HT-29 (cell line): ENCODE measurements at places on chromosomes 5 and 9.

DNA sequence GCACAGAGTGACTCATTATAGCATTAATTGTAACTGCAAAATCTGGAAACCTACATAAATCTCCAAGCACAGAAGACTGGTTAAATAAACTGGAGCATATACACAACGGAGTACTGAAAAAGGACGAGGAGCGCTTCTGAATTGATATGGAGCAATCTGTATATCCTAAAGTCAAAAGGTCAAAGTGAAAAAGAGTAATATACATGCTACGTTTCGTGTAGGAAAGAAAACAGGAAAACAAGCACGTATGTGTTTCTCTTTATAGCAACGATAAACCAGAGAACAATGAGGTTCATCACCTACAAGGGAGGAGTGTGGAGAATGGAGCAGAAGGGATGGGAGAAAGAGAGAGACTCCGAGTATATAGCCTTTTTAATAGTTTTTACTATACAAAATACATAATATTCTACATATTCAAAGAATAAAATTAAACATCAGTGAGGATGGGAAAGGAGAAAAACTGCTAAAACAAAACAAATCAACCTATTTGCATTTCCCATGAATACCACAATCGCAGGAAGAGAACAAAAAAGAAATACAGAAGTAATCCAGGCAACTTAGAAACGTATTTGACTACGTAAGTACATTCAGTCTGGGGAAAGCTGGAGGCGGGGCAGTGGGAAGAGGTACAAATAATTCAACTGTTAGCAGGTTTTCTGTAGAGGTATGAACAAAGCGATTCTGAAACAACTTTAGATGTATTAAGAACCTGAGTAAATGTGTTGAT is 7.8 kb downstream of the ZFP62 start:
- no peak for DNase-seq

DNA sequence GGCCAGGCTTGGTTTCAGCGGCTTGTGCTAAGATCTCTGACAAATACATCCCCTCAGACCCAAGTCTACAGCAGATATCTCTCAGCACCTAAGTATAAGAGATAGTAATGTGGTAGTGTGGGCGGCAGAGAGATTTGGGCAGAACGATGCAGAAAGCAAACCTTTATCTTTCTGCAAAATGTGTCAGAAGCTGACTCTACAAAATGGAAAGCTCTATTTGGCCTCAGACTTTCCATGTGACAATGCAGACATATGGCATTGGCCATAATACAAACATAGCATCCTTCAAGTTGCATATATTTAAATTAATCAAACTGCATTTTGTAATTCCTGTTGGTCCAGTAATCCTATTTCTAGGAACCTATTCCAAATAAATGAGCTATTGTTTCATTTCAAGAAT is 102.5 kb upstream of the RAI14 start:
- no peak for DNase-seq

GRCh38 chr5:17042041-17042440 is 106.0 kb upstream of the MYO10 start:
- no peak for DNase-seq

DNA sequence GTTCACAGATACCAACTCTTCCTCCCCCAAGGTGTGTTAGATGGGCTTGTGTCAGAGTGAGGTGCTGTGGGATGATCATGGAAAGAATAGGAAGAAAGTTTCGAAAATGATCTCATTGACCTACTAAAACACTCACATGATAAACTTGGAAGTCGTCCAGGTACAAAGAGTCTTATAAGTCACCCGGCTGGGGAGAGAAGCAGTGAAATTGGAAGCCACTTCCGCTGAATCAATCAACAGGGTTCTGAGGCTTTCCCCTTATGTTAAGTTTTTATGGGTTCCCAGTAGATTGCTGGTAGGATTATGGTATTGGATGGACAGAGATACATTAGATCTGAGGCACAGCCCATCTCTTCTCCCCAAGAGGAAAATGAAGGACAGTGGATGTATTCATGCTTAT is 218.8 kb upstream of the MSX2 start:
- DNase-seq: no peak

- DNase-seq: no peak
Observed at GRCh38 chr9:80554301-80554700, 982.5 kb downstream of the TLE4 start.

GRCh38 chr5:147160902-147161700 is 73.7 kb upstream of the STK32A start:
- no peak for DNase-seq
